Fibroblast of gingiva (primary cell): ENCODE measurements at places on chromosomes 16 and 17.
A peak's percentile ranks its signal among the peaks of the same experiment; 100 is the strongest.

GRCh38 chr17:67602444-67602843, 115.3 kb upstream of the NOL11 start:
- DNase-seq = no peak

DNA sequence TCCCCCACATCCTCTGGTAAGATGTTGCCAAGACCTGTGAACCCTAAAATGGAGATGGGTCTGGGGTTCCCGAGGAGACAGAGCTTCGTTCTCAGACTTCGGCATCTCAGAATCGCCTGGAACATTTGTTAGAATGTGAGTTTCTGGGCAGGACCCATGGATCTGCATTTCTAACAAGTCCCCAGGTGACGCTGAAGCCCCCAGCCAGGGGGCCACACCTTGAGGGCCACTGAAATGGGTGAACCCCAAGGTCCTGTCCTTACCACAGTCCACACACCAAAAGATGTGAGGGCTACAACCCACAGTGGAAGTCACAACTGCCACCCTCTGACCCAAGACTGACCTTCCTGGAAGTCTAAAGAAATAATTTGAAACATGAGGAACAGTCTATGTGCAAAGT, 14.0 kb downstream of the MPP3 start:
- DNase-seq = no peak

DNA sequence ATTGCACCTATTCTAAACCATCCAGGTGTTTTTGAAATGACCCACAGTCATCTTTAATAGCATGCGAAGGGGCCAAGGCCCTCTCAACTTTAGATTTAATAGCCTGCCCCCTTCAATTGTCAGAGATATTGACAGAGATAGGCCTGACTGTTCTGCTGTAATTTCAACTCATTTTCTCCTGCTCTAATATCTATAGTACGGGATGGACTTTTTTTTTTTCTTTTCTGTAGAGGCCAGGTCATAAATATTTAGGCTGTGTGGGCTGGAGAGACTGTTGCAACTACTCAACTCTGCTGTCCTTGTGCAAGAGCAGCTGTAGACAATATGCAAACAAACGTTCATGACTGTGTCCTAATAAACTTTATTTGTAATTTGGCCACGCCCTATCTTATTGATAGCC, 24.7 kb upstream of the KRT20 start:
- DNase-seq = peak; percentile 91

DNA sequence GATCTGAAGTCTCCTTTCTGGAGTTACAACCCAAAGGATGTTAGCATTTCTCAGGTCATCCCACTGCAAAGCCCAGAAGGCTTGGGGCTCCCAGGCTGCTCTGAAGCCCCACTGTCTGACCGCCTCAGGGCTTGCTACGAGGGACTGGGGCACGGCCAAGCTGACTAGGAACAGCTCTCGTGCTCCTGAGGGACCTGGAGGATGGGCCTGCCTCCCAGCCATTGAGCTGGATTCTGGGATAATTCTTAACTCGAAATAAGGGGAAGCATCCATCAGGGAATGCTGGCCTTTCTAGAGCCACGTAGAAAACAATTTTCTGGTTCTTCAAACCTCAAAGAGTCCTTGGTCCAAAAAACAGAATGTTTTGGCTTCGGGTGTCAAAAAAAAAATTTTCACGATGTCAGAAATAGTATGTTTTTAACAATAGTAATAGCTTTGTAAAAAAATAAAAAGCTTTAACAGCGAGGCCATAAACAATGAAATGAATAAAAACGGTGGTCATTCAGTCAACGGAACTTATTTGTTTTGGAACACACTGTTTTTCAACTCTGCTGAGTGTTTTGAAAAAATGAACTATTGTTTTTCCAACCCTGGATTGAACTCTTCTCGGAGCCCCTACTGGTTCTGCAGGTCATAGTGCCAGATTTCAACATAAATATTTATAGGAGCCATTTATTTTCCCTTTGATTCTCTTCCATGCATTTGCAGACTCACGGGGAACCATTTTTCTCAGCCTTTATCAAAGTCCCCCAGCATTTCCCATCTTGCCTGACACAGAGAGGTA, 16.4 kb upstream of the HERPUD1 start:
- no peak for DNase-seq

DNA sequence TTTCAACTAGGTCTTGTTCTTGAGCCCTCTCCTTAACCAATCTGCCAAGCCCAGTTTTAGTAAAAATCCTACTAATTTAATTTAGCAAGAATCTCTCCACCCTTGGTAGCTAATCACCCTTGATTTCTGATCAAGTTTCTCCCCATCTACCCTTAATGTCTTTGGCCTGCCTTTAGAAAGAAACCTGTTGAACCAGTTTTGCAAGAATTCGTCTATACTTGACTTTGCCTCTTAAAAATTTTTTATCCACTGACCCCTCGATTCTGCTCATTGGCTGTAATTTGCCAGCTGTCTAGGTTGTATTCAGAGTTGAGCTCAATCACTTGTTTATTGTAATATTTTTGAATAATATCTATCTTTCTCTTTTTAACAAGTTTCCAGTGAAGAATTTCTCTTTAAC, 1138.5 kb downstream of the CDH11 start:
- DNase-seq = no peak

GRCh38 chr17:31494259-31495021, 103.0 kb downstream of the RAB11FIP4 start:
- no peak for DNase-seq

GRCh38 chr17:18999911-19000310, 4.7 kb downstream of the FAM83G start:
- no peak for DNase-seq

DNA sequence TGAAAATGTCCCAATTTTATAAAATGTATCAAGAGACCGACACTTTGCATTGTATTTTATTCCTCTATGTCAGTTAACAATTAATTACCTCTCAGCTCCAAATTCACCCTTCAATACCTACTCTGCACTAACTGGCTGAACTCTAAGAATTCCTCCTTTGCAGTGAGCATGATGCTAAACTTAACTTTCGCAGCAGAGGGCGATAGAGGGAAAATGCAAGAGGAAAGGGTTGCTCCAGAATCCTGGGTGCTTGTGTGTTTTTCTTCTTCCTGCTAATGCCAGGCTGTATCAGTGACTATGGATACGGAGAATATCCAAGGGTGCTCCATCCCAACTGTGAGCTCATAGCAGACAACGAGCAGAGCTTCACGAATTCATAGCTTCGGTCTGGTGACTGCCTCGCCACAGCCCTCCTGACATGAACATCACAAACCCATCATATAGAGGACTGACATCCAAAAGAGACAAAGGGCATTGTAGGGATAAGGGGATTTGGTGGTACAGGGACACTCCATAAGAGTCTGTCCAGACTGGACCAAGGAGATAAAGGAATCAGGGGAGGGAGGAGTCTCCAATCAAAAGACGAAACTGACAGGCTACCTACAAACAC, 172.9 kb downstream of the STX8 start:
- DNase-seq = no peak

- peak; percentile 39 for DNase-seq
Observed at GRCh38 chr17:42101513-42102292, 3.4 kb upstream of the ZNF385C start.

DNA sequence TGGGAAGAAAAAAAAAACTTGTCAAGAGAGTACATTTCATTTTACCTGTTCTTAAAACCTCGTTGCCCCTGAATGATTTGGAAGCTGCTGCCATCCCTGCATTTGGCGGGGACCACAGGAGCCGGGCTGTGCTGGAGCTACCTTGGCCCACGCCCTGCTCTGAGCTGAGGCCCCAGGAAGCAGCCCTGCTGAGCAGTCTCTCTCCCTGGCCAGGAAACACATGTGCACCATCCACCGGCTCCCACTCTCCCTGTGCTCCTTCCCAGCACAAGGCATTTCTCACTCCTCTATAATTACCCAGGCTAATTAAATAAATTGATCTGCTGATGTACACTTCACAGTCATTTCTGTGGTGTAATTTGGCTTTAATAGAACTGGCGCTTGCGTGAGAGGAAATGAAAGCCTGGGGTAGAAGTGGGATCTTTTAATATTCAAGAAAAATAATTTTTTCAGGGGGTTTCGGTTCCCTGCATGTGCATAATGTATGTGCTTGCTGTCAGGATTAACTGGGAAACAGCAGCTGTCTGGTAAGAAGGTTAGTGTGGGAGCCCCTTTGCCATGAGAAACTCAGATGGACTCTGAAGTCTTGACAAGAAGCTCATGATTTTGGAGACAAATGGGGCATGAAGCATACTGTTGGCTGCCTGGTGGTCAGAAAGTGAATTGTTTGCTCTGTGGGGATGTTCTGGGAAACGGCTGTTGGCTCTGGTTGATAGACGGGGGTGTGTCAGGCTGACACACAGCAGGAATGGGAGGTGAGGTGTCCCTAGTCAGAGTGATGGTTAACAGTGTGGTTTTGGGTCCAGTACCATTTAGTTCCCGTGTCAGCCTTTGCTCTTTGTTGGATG, 252.3 kb upstream of the EEF2KMT start:
- no peak for DNase-seq

DNA sequence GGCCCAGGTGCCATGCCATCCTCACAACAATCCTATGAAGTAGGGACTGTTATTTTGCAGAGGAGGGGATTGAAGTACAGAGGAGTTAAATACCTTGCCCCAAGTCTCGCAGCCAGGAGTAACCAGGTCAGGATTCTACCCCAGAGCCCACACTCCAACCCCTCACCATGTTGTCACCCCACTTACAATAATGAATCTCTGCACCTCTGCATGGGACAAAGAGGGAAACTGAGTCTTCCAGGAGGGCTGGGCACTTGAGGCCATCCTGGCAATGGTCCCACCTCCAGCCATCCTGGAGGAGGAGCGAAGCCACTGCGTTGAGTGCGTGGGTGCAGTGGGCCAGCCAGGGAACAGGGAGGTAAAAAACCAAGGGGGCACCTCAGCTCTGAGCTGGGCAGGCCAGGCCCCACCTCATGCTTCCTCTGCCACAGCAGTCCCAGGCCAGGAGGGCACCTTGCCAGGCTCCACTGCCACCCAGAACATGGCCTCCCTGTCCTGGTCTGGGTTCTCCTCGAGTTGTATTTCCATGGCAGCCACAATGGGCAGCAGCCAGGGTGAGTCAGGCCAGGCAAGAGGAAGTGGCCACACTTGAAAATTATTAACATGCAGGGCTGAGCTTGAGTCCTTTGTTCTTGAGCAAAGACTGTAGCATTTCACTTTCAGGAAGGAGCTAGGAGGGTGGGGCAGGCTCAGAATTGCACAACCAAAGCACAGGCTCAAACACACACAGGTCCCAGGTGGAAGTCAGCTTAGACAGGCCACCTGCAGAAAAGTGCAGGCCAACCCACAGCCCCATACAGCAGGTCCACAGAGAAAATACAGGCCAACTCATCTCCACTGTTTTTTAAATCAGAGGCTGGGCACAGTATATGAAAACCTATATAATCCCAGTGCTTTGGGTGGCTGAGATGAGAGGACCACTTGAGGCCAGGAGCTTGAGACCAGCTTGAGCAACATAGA, 52.1 kb downstream of the CUEDC1 start:
- peak; percentile 91 for DNase-seq

DNA sequence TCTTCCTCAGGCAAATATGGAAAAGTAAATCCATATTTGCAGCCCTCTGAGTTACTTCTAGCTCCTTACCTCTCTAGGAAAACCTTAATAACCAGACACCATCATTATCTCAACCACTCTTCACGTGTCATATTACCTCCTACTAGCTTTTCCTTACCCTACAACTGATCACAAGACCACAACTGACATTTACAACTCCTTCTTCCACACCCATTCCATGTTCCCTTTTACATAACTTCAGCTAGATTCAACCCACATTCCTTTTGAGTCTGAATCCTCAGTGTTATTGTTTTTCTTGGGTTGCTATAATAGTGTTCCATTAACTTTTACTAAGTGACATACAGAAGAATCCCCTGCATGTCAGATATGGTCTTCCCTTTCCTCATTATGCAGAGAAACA, 4.7 kb upstream of the OR1E2 start:
- DNase-seq = no peak
